Stimulated activated CD4-positive, alpha-beta T cell treated with anti-CD3 and anti-CD28 coated beads, Interleukin-4, amount 100 ng/mL, for 4 hours (primary cell): ENCODE measurements at places on chromosomes 3 and 15.

GRCh38 chr3:132135628-132136333 is 101.0 kb upstream of the CPNE4 start:
- DNase-seq: no peak

- no peak for DNase-seq
These were observed 448.8 kb downstream of the GRM7 start for GRCh38 chr3:7309641-7310102.

DNA sequence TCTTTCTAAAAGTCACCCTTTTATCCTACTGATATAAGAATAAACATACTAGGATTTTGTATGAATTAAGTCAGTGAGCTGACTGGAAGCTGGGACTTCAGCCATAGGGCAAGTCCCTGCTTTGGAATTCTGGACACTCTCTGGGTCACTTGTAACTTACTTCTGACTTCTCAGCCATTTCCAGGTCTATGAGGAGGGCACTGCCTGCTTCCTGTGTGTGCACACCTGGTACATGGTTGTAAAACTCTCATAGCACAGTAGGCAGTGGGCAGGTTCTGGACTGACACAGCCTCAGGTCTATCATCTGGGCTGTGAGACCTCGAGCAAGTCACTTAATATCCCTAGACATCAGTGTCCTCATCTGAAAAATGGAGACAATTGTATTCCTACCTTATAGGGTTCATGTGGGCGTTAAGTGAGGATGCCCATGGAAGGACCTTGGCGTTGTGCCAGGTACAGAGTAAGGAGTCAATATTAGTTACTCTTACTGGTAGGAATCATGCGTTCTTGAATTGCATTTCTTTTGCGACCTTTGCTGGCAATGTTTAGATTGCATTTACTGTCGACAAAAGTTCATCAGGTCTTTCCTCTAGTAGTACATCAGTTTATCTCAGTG is 27.5 kb upstream of the TGM5 start:
- no peak for DNase-seq

GRCh38 chr3:120022729-120023128 is 71.5 kb downstream of the GSK3B start:
- DNase-seq: no peak

DNA sequence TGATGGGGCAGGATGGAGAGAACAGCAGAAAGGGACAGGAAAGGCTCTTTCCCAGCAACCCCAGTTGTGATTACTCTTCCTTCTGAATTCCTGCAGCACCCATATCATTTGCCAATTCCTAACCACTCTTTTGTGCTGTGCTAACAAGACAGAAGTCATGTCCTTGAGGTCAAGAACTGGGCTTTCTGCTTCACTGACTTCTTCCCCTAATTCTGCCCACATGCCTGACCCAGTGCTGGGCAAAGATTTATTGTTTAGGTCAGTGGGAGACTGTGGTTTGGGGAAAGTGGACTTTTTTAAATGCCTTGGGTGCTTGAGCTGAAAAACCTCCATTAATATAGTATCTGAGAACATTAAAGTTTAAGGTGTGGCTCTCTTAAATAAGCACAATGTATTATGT is 4.2 kb upstream of the EFCAB12 start:
- DNase-seq: no peak

- DNase-seq: peak; percentile 35
These were observed 17.1 kb downstream of the CTXND1 start for GRCh38 chr15:80234883-80235282.

DNA sequence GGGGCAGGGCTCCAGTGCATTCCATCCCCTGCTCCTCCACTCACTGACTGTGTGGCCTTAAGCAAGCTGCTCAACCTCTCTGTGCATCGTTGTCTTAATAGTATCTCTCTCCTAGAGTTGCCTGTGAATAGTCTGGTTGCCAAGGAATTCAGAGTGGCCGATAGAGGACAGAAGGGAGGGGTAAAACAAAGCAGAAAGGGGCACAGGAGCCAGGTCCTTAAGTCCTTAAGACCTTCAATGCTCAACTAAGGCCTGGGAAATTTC is 13.7 kb upstream of the CYP11A1 start:
- DNase-seq: no peak

- peak; percentile 21 for DNase-seq
These were observed 31.8 kb upstream of the RASA2 start for GRCh38 chr3:141454906-141455602.

- DNase-seq: no peak
These were observed 270.2 kb downstream of the ROBO1 start for GRCh38 chr3:79497447-79498111.

- DNase-seq: no peak
These were observed 220.0 kb upstream of the NANOGP8 start for GRCh38 chr15:35305031-35305550.

DNA sequence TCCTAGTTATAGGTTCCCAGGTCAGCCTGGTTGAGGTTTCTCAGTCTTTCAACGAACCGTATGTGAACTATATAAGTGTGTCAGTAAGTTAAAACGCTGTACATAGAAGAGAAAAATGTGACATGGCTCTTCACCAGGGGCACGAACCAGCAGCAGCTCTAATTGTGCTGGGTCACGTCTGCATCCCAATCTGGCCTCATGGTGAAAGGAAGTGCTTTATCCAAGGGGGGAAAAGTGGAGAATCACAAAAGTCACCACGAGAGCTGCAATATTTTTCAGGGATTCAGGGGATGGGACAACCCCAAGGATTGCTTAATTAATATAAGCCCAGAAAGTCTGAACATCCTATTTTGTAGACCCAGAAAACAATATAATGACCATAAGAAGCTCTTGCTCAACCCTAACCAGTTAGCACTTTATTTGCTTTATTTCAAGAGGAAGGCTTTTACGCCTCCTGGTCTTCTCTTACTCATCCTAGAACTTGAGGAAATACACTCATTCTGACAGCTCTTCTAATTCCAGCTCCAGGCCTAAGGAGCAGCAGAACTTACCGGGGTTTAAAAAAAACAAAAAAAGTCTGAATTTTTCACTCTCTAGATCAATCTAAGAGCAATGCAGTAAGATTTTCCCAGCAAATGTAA is 16.5 kb downstream of the ANXA2 start:
- DNase-seq: no peak

DNA sequence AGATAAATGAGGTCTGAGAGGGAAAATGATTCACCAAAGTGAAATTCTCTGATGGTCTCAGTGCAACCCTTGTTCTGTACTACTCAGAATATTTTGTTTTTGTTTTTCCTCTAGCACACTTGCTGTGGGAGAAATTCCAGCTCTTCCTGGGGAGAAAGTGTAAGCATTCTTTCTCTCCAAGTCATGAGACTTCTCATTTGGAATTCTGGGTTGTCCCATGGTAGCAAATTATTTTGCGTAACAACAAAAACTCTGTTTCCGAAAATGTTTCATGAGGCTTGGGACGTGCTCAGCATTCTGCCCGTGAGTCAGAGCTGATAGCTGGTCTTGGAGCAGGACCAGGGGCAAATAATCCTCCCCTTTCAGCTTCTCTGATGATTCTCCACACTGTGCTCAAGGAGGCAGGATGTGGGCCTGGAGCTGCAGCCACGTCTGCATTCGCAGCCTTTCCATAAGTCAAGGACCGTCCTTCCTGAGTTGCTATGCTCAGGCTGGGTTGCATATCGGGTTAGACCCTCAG is 70.3 kb downstream of the SENP2 start:
- no peak for DNase-seq

GRCh38 chr3:52205727-52206372 is 7.9 kb downstream of the ALAS1 start:
- no peak for DNase-seq

DNA sequence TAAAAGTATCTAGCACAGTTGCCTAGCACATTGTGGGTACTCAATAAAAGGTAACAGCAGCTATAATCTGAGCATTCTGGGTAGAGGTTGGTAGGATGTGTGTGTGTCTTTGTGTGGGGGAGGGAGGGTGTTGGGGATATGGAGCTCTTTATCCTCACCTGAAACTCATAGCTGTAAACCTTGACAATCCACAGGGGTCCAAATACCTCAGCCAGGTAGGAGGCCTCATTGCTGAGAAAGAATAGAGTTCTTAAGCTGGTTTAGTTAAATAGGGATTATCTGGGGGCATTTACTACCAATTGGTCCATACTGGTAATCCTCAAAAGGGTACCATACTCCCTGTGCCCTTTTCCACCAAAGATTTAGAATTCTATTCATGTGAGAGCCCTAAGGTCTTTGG is 3.9 kb downstream of the SERF2 start:
- no peak for DNase-seq

- DNase-seq: no peak
These were observed 49.4 kb downstream of the GTF2E1 start for GRCh38 chr3:120791913-120792312.

- no peak for DNase-seq
These were observed 740 bp upstream of the ZBTB47 start for GRCh38 chr3:42652611-42653302.

DNA sequence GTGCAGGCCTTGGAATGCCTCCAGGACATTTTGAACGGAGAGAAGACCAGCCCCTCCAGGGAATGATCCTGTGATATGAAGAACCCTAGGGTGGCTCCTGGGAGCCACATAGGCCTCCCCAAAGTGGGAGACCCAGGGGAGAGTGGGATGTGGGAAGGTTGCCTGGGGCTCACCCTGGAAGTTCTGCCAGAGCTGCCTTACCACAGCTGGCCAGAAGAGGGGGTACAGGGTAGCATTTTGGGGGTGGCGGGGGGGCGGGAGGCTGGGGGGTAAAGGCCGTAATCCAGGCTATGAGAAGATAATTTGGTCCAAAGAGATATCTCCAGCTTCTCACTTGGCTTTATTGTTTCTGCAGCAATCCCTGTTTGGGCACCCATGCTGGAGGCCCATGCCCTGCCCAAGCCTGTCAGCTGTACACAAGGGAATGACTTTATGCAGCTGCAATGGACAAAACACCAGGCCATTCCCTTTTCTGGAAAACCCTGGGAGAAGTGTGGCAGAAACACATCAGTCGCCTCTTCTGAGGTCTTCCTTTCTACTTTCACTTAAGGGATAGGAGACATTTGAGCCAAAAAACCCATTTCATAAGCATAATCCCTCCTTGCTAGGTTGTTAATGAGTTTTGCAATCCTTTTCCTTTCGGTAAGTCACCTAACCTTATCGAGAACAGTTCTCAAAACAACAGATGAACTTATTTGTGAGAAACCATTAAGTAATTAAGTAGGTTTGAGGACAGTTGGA is 11.0 kb upstream of the MUSTN1 start:
- no peak for DNase-seq

- DNase-seq: no peak
These were observed 262.5 kb downstream of the SOX2 start for GRCh38 chr3:181974198-181974597.
